ENCODE measurements at places on chromosomes 6 and 20.
A peak's percentile ranks its signal among the peaks of the same experiment; 100 is the strongest.

DNA sequence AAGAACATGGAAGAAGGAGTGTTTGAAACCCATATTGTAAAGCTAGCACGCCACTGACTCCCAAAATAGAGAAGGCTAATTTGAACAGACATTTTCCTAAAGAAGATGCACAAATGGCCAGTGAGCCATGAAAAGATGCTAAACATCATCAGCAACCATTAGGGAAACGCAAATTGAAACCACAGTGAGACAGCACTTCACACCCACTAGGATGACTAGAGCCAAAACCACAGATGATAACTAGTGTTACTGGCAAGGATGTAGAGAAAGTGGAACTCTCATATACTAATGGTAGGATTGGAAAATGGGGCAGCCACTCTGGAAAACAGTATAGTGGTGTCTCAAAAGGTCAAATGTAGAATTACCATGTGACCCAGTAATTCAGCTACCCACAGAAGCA lies 58.2 kb downstream of the BMP7 start:
- DNase-seq, result no peak

- DNase-seq, result no peak
These were observed 28.7 kb downstream of the LAMA4 start for GRCh38 chr6:112225691-112226090.

DNA sequence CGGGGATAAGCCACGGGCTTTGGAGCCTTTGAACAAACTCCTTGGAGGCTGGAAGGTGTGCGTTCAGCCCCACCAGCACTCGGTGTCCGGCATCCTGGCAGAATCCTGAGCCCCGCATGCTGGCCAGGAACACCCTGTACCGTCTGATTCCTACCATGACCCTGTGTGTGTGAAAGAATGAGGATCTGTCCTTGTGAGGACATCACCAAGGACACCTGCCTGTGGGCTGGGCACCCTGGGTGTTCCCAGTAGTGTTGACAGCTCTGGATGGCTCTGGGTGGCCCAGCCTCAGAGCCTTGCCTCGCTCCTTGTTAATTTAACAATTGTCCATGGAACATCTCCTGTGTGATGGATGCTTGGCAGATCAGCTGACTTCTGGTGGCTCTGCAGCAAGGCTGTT lies 234.3 kb downstream of the QKI start:
- DNase-seq, result no peak

GRCh38 chr6:15344192-15344519 lies 98.3 kb downstream of the JARID2 start:
- DNase-seq, result no peak

GRCh38 chr6:170277893-170278742 lies 12.8 kb downstream of the DLL1 start:
- no peak for DNase-seq

DNA sequence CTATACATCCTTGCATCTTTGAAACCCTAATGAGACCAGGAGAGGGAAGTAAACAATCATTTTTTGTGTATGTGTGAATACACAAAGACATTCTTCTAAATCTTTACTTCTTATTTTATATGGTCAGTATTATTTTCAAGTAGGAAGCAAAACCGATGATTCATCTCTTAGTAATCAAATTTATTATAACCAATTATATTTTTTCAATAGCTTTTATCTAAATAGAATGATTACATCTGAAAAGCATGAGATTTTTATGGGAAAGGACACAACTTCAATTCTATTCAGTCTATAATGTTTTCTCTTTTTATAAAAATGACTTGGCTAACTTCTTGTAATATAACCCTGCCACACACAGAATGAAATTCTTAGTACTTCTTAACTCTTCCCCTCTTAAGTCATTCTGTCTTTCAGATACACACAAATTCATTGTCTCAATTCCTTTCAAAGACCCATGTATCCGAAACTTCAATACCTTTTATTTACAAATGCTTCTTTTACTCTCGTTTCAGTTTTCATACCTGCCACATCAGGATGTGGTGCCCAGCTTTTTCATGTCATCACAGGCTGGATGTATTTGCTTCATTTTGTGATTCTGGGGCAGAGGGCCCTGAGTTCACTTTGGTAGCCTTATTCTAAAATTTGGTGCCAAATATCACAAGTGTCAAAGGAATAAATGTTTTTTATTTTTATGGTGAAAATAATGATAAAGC lies 227.0 kb downstream of the PHF3 start:
- DNase-seq, result no peak

- peak; percentile 21 for DNase-seq
These were observed 30.3 kb downstream of the TBPL1 start for GRCh38 chr6:133983099-133983939.

GRCh38 chr6:122061855-122062254 lies 337.6 kb upstream of the HSF2 start:
- no peak for DNase-seq

- DNase-seq, result peak; percentile 93
These were observed 19.9 kb downstream of the ATXN1 start for GRCh38 chr6:16741112-16742016.

DNA sequence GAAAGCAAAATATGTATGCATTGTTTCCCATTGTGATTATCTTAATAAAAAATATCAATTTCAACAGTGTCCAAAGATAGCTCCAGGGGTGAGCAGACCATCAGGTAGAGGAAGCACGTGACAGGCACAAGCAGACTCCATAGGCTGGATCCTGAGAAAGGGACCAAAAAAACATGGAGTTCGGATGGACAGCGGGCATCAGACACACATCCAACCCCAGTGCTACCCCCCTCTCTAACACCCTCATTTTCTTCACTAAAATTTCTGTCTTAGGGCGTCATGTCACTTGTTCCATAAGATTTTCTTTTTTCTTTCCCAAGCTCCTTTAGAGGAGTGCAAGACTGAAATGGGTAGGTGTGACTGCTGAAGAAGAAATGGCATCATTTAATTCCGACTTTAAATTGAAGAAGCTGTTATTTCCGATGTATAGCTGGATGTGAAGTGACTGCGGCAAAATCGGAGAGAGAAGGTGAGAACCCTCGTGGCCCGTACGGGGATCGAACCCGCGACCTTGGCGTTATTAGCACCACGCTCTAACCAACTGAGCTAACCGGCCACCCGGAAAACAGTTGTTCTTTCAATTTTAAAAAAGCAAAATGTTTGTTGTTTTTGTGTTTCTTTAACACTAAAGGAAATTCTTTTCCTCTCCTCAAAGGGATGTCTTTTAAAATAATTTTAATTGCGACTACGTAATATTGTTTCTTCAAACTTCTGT lies 10.3 kb upstream of the PRSS16 start:
- peak; percentile 26 for DNase-seq

DNA sequence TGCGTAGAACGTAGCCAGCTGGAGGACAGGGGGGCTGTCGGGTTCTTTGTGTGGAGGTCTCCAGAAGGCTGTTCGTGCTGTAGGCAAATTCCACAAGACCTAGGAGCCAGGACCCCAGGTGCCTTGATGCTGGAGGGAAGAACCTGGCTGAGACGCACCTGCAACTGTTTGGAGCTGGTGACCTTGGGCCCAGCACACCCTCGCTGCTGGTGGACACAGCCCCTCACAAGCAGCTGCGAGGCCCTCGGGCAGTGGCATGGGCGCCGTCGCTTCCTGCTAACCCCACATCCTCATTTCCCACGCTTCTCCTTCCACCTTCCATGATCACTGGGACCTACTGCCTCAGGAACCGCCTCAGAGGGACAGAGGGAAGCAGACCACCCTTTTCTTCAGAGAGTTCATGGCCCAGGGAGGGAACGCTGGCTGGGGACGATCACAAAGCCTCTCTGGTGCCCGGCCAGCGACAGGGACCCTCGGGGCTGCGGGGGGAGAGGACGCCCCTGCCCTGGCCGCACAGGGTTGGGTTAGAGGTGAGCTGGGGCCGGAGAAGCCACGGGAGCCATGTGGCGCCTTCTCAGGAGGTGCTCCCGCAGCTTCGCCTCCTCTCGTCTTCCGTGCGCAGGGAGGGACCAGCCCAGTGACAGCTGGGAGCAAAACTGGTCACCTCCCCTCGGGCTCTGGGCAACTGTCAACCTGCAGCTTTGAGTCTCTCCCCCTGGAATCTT lies 18.4 kb downstream of the DLL1 start:
- DNase-seq, result no peak

DNA sequence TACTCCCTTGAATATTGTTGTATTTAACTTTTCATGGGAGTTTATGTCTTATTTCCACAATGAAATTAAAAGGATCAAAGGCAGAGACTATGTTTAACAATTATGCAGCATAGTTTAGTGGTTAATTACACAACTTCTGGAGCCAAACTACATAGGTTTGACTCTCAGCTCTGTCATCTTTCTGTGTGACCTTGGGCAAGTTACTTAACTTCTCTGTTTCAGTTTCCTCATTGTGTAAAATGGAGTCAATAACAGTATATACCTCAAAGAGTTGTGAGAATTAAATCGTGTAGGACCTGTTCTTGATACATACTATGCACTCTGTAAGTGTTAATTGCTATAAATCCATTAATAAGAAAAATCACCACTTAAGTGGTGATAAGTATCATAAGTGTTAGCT lies 48.3 kb downstream of the BTBD9 start:
- DNase-seq, result no peak

DNA sequence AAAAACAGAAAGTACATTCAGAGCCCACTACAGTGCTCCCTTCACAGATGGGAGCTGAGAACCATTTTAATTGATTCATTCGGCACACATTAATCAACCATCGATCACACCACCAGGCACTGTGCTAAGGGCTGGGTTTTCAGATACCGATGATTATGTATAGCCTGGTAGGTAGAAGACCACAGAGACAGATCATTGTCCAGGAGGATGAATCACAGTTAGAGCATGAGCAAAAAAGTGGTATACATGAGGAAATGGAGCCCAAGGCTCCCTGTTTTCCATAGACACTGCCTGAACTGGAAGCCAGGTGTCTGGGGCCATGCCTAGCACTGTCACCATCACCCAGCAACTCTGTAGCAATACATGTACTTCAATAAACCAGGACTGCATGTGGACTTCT lies 9.0 kb upstream of the PRDM1 start:
- DNase-seq, result no peak

- DNase-seq, result no peak
These were observed 14.7 kb upstream of the KCNG1 start for GRCh38 chr20:51037532-51038115.

DNA sequence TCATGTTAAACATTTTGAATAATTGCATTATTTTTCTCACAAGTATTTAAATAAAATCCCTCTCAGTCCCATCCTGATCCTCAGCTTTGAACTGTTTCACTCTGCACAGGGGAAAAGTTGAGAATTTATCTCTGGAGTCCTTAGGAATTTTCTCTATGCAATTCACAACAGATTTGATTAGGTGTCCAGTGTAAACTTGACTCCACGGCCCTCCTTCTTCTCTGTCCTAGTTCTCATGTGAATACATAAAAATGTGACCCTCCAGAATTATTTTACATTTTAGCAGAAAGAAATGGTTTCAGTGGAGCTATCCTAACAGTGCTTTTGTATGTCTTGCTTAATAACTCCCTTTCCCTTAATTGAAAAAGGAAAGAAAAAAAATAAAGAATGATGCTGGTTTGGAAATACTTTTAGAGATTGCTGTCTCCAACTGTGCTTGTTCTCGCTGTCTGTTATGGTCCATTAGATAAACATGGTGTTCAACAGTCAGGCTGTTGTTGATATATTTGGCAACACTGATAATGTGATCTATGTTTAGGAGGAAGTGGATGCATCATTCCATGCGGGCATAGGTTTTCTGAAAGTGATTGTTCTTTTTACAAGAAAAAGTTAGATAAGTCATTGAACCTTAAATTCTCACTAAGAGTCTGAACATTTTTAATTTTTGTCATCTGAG lies 599.4 kb upstream of the CITED2 start:
- DNase-seq, result no peak

DNA sequence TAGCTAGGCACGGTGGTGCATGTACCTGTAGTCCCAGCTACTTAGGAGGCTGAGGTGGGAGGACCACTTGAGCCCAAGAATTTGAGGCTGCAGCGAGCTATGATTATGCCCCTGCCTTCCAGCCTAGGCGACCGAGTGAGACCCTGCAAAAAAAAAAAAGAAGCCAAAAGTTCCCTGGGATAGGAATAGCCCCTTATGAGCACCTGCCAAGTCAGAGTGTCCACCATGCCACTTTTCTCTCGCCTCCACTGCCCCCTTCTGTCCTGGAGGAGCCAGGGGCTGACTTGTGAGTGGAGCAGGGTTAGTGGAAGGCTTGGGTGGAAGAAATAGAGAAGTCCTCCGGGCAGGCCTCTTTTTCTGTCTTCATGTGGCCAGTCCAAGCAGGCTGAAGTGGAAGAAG lies 12.1 kb upstream of the DDX27 start:
- DNase-seq, result no peak

DNA sequence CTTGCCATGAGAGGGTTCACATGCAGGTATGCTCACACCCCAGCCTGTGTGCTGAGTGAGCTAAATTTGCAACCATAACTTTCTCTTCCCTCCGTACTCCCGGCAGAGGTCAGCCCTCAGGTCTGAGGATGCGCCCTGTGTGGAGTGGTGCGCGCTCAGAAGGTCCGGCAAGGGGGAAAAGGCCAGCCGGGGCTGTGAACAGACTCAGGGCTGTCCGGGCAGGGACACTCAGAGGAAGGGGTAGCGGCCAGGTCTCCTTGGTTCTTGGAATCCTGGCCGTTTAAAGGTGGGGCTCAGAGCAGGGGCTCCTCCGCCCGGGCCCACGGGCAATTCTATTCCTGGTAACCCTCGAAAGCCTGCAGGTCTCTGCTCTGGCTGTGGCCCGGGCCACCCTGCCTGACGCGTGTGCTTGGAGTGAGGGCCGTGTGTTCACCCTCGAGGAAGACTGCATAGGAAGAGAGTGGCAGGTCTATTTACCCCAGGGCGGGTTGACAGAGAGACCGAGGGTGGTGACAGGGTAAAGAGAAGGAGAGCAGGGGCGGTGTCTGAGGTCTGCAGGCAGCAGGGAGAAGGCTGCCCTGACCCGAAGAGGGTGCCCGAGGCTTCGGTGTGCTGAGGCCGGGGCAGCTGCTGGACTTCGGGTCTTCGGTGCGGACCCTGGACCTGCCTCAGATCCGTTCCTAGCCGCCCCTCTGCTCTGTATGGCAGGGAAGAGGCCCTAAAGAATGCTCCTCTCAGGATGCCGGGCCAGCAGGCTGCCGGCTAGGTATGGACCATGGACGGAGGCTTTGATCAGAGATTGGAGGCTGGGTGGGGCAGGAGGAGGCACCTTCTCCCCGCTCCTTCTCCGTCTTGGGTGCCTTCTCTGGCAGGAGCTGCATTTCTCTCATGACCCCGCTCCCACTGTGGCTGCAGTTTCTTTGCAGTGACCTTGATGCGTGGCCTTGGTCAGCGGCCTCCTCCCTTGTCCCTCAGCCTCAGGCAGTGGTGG lies 131.1 kb upstream of the ARMC2 start:
- DNase-seq, result no peak

- no peak for DNase-seq
These were observed 85.3 kb upstream of the RNF24 start for GRCh38 chr20:4100679-4101078.

GRCh38 chr20:10540636-10541493 lies 105.8 kb downstream of the SLX4IP start:
- peak; percentile 73 for DNase-seq

DNA sequence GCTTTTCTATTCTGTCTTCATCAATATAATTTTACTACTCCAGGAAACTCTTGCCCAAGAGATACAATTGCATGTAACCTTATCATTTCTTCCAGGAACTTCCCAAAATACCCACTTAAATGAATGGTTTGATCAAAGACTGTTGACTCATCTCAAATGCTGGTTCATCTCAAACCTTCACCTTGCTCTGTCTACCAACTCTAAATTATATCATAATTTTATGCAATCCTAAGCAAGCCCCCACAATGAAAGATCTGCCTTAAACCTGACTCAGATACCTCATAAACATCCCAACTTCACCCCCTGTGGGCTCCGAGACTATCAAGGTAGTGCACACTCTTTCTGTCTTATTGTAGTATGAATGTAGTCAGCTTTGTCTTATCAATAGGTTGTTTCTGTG lies 65.5 kb upstream of the GCM1 start:
- DNase-seq, result no peak

- DNase-seq, result no peak
These were observed 3.2 kb downstream of the ACTR5 start for GRCh38 chr20:38751360-38751976.
